ENCODE measurements at places on chromosomes 2 and 18.
A peak's percentile ranks its signal among the peaks of the same experiment; 100 is the strongest.

GRCh38 chr2:226738191-226738820, 61.3 kb downstream of the IRS1 start:
- DNase-seq: no peak

DNA sequence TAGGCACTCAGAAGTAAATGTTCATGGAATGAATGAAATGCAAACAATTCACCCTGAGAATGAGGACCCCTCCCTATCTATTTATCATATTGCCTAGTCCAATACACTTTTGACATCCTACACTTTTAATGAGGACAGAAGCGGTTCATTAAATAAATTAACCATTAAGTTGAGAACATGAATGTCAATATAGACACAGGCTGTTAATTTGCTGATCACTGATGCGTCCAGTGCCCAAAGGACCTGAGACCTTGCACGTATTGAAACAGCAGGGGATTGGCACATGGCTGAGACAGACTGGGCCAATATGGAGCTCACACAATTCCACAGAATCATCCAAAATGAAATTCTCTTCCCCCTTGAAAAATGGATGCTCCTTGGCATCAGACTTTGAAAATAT, 430.0 kb downstream of the SLC4A3 start:
- no peak for DNase-seq

- peak; percentile 98 for DNase-seq
These were observed 14.1 kb upstream of the MEX3C start for GRCh38 chr18:51211552-51211951.

GRCh38 chr18:73245345-73245744, 377.6 kb upstream of the NETO1 start:
- DNase-seq: no peak

GRCh38 chr2:235265348-235265965, 228.4 kb upstream of the AGAP1 start:
- DNase-seq: no peak

DNA sequence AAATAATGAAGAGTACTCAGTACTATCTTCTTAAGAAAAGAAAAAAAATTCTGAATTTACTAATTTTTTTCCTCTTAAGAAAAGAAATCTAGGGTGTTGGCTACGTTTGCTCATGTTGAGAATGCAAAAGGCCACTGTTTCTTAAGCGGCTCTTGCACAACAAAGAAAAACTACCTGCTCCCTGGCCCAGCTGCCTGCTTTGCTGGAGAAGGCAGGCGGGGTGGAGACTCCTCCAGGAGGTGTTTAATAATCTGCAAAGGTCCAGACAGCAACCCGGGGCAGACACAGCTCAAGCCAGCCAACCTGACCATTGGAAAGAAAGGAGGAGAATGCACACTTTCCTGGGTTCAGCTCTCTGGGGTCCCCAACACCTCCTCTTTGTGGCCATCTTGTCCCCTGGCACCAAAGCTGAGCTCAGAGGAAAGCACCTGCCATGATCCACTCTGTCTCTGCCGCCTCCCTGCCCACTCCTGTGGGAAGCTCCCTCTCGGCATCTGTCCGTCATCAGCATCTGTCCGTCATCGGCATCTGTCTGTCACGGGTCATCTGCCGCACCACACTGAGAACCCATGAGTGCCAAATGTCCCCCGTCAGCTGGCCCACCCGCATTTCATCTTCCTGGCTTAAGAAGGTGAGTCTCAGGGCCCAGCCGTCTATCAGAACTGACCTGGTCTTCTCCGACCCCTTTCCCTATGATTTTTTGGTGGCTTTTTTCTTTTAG, 11.9 kb downstream of the ZNF516 start:
- DNase-seq: no peak

Data from fibroblast of pulmonary artery (primary cell).